Dermis lymphatic vessel endothelial cell (primary cell): ENCODE measurements at places on chromosomes 16 and 17. TPM values are rescaled to one million over a fixed set of nuclear protein-coding genes. Genes with fewer than 3 reads are reported as not detected.

ST6GALNAC2 gene
- 0.11 and 0.17 TPM in 2 replicates for total RNA-seq

CTRB1 gene
- total RNA-seq: not detected in 2 replicates

SPNS2 gene
- total RNA-seq: 46.9 and 59.2 TPM in 2 replicates

OTOA gene
- under 0.01 and 0.09 TPM in 2 replicates for total RNA-seq

ACSM3 gene
- total RNA-seq: not detected in 2 replicates

UQCRC2 gene
- total RNA-seq: 260 and 291 TPM in 2 replicates

RBFOX1 gene
- total RNA-seq: not detected in 2 replicates

TP53TG3D gene
- total RNA-seq: 0.09 and 0.11 TPM in 2 replicates

SRCAP gene
- total RNA-seq: 27.6 TPM in 2 replicates
